ENCODE measurements at places on chromosomes 3 and 15.

DNA sequence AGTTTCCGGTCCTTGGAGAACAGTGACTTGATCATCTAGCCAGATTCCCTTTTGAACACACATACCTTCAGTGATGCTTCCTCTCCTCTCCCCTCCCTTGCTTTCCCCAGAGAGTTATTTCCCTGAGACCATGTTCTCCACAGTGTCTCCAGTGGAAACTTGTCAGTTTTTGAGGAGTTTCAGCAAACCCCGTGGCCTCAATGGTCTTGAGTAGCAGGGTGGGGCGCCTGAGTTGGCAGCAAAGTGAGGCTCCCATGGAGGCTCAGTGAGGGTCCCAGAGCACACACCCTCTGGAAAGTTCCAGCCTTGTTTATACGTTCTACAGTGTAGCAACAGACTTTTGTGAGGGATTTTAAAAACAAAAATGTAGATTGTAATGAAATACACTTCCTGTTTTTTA, 135.1 kb downstream of the LRRC28 start:
- no peak for DNase-seq

DNA sequence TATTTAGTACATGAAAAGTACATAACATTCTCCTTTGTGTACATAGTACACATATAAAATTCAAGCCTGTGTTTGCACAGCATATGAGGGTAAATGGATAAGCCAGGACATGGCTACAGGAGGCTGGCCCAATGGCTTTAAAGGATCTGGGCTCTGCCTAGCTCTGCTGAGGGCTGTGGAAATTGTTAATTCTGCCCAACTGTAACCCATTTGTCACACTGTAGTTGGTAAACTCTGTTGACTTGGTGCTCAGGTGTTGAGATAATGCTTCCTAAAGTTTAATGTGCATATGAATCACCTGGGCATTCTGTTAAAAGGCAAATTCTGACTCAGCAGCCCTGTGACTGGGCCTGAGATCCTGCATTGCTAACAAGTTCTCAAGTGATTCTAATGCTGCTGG, 196.5 kb upstream of the ZPLD1 start:
- DNase-seq, result no peak

GRCh38 chr3:16330351-16330750, 65.3 kb downstream of the OXNAD1 start:
- no peak for DNase-seq

DNA sequence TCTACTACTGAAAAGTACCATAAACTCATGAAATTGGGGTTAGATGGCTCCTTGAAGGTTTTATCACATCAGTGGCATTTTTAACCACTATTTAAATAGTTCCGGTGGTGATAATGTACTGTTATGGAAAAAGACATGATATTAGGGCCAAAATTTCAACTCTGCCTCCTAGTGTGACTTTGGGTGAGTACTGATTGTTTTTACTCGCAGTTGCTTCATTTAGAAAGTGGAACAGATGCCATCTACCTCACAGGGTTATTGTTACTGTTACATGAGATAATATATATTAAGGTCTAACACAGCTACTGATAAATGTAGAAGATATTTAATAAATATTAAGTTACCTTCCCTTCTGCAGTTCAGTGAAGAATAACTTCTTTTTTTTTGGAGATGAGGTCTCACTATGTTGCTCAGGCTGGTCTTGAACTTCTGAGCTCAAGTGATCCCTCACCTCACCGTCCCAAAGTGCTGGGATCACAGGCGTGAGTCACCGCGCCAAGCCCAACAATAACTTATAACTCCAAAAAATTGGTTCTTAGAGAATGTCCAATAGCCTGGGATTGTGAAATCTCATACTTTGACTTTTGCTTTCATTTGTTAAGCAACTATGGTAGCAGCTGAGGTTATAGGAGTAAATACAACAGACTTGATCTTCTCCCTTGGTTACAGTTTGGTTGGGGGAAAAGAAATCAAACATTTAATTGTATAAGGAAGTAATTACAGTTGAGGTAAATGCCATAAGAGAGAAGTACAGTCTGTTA, 48.3 kb downstream of the MEF2A start:
- DNase-seq, result no peak

DNA sequence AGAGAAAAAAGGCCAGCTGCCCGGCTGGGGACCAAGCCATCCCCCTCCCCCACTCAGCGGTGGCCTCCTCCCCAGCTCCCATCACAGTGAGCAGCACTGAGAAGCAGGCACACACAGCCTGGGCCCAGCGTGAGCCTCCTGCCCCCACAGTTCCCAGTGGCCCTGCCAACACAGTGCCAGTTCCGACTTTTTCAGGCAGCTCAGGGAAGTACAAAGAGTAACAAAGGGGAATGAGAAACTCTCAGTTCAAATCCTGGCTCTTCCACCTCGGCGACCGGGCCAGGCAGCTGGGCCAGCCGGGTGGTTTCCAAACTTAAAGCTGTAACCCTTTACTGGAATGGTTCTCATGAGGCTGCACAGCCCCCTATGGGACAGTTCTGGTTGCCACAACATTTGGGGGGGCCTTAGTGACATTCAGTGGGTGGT, 18.5 kb downstream of the TNK2 start:
- peak; percentile 80 for DNase-seq

- DNase-seq, result no peak
Measured at GRCh38 chr3:147497286-147497685, 88.1 kb downstream of the ZIC1 start.

- DNase-seq, result no peak
Measured at GRCh38 chr3:129352045-129352444, 73.4 kb downstream of the HMCES start.

DNA sequence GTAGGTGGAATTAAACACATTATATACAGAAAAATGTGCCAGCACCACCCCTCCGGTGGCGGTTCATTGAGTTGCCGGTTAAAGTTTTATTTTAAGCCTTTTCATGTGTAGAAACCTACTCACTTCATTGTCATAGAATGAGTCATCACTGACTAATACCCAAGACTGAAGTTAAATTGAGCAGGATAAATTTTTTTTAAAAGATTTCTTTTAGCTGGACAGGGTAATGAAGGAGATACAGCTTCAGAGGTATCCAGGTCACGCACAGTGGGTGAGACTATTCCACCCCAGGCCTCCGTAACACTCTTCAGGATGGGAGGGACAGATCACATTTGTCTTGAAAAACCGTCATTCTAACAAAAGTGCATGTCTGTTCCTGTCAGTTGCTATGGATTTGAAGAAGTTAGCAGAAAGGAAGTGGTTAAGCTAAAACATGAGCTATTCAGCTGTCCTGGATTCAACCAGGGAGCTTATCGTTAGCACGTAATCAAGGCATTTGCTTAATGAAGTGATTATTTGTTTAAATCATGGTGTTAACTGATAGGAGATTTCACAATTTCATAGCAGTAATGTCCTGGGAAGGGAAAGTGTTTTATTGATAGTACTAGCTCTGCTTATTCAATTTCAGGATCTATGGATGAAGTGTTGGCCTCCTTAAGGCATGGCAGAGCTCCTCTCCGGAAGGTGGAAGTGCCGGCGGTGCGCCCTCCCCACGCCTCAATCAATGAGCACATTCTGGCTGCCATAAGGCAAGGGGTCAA, 23.4 kb downstream of the WHAMM start:
- peak; percentile 36 for DNase-seq

GRCh38 chr3:18988614-18989229, 159.6 kb upstream of the KCNH8 start:
- DNase-seq, result no peak

- no peak for DNase-seq
Measured at GRCh38 chr3:57221883-57222282, 5.6 kb upstream of the APPL1 start.

GRCh38 chr3:32818970-32819511, 1.2 kb downstream of the TRIM71 start:
- no peak for DNase-seq

DNA sequence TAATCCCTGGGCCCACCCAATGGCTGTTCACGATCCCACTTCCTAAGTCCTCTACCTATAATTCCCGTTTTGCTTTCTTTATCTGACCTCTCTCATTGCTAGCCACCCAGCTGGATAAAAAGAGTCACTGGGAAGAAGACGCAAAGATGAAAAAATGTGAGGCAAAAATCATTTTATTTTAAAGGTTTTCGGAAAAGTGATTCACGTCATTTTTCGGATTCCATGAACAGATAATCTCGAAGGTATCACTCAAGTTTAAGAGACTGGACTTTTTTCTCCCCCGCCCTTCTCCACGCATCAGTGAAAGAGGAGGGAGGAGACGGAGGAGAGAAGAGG, 266.6 kb downstream of the CGGBP1 start:
- DNase-seq, result no peak

GRCh38 chr3:41417574-41417973, 218.3 kb downstream of the CTNNB1 start:
- DNase-seq, result no peak

GRCh38 chr3:158659454-158660237, 12.8 kb downstream of the LXN start:
- peak; percentile 29 for DNase-seq

DNA sequence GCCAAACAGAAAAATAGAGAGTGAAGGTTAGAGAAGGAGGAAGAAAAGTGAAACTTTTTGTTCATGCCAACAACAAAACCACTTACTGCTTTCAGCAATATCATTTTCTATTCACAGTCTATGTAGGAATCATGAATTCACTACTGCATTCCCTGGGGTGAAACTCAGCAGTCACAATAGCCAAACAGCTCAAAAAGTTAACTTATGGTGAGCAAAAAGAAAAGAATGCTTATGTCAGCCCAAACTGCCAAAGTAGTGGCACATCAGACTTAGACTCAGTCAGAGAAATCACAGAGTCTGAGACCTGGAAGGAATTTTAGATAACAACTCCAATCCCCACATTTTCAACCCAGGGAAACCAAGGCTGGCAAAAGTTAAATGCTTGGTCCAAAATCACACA, 238.7 kb upstream of the TMCO5A start:
- DNase-seq, result no peak

GRCh38 chr3:151946606-151947005, 73.2 kb downstream of the SUCNR1 start:
- no peak for DNase-seq

GRCh38 chr15:40439960-40440742, 602 bp upstream of the BAHD1 start:
- peak; percentile 31 for DNase-seq

GRCh38 chr15:60704717-60705116, 225.8 kb upstream of the ICE2 start:
- DNase-seq, result no peak

- no peak for DNase-seq
Measured at GRCh38 chr15:39581793-39582285, 960 bp downstream of the THBS1 start.

DNA sequence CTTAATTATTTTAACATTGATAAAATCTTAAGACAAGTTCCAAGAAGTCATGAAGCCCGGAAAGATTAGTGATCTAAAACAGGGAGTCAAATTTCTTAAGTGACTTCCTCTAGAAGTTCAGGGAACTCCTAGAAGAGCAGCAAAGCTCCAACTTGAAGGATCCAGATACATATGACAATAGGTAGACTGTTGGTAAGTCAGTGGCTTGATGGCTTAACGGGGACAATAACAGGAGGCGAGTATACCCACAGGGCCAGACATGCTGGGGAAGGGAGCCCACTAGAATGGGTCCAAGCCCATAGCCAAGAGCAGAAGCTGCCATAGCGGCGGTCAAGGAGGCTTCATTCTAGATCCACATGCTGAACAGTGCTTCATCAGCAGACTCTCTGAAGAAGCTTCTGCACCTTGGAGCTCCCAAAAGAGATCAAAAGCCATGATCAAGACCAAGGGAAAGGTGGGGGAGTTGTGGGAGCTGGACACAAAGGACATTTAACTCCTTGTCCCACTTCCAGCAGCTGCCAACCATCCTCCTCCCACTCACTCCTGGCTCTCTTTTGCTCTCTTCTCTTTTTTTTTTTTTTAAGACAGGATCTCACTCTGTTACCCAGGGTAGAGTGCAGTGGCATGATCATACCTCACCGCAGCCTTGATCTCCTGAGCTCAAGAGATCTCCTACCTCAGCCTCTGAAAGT, 10.2 kb upstream of the CA12 start:
- no peak for DNase-seq

- no peak for DNase-seq
Measured at GRCh38 chr3:59908701-59909100, 858.9 kb upstream of the CFAP20DC start.

DNA sequence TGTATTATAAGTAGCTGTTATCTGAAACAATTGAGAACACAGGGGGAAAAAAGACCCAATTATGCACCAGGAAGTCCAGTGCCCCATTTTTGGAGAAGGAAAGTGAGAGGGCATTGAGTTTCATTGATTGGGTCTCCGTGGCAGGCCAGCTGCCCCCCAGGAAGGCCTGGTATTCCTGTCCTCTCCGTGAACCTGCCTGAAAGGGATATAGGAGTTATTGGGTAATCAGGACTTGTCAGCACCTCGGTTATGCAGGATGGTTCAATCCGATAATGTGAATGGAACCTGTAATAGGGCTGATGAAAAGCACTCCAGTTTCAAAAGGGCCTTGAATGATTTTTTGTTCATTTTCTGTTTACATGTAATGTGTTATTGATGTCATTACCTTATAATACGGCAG, 122.0 kb upstream of the RARB start:
- DNase-seq, result no peak

GRCh38 chr3:18987862-18988447, 160.4 kb upstream of the KCNH8 start:
- DNase-seq, result no peak

DNA sequence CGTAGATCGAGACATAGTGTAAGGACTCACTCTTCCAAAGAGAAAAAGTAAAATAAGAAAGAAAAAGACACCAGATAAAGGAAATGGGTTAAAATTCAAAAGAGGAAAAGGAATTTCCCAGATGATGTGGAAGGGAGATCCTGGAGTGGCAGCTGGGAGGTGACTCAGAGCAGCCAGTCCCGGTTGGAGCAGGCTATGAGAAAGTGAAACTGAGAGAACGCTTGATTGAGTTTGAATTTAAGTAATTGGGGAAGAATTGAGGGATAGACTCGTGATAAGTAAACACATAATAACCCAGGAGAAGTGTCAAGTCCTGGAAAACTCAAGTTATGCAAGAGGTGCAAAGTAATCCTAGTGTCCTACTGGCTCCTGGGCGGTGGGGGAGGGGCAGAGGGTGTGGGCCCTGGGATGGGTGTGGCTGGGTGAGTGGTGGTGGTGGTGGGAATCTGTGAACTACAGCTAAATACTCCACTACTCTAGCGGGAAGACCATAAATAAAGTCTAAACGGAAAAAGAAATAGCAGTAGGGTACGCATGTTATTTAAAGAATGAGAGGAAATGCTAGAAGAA, 1.2 kb downstream of the PRR20G start:
- DNase-seq, result no peak

DNA sequence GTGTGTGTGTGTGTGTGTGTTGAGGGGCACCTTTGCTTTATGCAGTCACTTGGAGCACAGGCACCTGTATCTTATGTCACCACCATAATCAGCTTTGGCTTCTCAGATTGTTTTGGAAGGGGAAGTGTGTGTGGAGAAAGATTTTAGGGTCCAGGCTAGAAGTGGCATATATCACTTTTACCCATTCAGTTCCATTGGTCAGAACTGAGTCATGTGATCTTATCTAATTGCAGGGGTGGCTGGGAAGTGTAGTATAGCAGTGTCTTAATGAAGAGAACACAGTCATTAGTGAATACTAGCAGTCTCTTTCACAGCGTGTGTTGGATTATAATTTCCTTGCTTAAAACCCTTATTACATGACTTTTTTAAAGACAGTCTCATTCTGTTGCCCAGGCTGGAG, 20.6 kb downstream of the NCK1 start:
- DNase-seq, result no peak

- DNase-seq, result no peak
Measured at GRCh38 chr3:66898155-66898554, 100.0 kb upstream of the KBTBD8 start.

- no peak for DNase-seq
Measured at GRCh38 chr3:119362940-119363725, 69.0 kb downstream of the ARHGAP31 start.

All from nucleus accumbens (tissue), 56 donors.